ENCODE measurements at places on chromosomes 7 and 10.

DNA sequence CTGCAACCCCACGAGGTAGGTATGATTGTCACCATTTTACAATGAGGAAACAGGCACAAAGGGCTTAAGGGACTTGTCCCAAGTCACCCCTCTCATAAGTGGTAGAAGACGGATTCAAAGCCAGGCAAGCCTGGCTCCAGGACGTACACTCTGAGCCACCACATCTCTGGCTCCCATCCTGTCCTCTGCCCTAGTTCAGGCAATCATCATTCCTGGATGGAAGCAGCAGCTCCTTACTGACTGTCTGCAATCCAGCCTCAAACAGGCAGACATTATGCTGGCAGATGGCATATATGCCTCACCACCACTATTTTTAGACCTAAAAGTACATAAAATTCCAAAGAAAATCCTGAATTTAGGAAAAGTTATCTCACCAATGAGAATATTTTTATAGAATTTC, 100.7 kb downstream of the USP6NL start:
- DNase-seq: no peak

DNA sequence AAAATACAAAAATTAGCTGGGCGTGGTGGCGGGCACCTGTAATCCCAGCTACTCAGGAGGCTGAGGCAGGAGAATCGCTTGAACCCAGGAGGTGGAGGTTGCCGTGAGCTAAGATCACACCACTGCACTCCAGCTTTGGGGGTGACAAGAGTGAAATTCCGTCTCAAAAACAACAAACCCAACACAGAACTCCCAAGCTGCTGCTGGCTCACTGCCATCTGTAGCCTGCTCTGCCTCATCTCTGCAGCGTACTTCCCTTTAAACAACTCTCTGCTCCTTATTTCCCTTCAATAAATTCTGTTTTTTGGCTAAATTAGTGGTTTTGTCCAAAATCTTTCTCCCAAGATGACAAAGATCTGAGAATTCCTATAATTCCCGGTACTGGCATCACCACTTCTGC, 189.2 kb upstream of the GALNT17 start:
- DNase-seq: no peak

DNA sequence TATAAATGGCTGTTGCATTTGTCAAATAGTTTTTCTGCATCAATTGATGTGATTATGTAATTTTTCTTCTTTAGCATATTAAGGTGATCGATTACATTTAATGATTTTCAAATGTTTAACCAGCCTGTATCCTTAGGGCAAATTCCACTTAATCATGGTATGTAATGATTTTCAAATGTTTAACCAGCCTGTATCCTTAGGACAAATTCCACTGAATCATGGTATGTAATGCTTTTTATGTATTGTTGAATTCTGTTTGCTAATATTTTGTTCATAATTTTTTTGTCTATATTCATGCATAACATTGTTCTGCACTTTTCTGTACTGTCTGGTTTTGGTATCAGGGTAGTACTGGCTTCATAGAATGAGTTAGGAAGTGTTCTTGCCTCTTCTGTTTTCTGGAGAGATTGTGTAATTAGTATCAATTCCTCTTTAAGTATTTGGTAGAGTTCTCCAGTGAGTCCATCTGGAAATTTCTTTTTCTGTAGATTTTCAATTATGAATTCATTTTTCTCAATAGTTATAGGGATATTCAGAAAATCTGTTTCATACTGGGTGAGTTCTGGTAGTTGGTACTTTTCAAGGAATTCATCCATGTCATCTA, 393.2 kb upstream of the FOXK1 start:
- no peak for DNase-seq

- DNase-seq: no peak
These were observed 31.5 kb upstream of the RBM20 start for GRCh38 chr10:110612629-110613028.

GRCh38 chr10:31317652-31318381, 1.2 kb upstream of the ZEB1 start:
- DNase-seq: no peak

GRCh38 chr10:13658264-13658663, 71.5 kb downstream of the PRPF18 start:
- DNase-seq: no peak

DNA sequence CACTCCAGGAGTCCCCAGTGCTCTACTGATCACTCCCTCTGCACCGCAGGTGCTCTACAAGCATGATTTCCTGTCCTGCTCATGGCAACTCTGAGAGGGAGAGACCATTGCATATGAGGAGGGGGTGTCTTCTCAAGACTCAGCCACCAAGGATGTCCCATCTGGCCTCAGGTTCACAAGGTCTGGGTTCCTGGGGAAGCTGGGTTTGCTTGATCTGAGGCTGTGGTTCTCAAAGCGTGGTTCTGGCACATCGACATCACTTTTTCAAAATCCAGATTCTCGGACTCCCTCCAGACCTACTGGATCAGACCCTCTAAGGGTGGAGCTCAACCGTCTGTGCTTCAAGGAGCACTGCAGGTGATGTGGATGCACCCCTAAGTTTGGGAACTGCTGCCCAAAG, 247.5 kb downstream of the PLXNA4 start:
- no peak for DNase-seq

- DNase-seq: no peak
These were observed 340.1 kb upstream of the SHH start for GRCh38 chr7:156152390-156152789.

DNA sequence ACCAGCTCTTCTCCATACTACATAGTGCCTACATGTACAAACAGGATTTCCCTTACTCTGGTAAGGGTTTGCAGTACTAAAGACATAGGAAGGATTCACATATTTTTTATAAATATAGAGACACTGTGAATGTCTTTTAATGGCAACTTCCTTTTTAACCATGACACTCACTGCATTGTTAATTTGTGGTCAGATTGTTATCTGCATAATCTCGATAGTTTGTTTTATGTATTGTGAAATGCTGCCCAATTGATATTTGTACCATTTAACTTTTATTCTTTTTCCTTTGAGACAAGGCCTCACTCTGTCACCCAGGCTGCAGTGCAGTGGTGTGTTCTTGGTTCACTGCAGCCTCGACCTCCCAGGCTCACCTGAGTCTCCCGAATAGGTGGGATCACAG, 39.7 kb downstream of the SP8 start:
- no peak for DNase-seq

DNA sequence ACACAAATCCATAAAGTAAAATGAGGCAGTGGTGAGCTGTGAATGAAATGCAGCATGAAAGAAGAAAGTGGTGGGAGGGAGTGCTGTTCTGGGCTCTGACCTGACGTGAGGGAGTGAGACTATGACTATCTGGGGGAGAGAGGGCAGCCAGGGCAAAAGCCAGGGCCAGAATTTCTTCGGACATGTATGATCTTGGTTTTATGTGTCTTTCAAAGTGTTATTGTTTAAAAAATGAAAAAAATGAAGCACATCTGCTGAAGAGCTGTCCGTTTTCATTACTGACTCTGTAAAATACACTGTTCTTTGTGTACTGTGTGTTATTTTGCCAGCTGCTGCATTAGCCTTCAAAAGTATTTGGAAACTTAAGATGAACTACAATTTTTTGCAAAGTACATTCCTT, 70.2 kb upstream of the KLF14 start:
- no peak for DNase-seq

DNA sequence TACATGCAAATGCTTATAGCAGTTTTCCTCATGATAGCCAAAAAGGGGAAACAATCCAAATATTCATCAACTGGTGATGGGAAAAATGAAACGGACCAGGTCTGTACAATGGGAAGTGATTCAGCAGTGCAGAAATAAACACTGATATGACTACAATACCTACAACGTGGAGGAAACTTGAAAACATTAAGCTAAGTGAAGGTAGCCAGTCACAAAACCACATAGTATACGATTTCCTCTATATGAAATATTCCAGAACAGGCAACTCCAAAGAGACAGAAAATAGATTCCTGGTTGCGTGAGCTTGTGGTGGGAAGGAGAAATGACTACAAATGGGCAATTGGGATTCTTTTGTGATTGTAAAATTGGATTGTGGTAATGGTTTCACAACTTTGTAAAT, 263.1 kb upstream of the PITRM1 start:
- no peak for DNase-seq

DNA sequence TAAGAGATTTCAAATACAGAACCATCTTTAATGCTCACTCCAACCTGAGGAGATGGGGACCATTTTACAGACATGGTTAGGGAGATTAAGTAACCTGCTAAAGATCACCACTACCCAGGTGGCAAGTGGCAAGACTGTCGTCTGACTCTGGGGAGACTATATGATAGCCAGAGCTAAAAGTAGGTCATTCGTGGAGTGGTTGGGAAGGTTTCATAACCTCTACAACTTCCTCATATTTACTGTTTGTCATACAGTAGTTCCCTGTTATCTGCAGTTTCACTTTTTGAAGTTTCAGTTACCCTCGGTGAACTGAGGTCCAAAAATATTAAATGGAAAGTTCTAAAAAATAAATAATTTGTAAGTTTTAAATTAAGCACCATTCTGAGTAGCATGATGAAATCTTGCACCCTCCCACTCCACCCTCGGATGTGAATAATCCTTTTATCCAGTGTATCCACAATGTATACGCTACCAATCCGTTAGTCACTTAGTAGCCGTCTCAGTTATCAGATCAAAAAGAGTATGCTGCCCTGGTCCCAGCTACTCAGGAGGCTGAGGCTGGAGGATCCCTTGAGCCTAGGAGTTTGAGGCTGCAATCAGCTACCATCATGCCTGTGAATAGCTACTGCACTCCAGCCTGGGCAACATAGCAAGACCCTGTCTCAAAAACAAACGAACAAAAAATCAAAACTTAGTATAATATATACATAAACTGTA, 14.9 kb upstream of the LGI1 start:
- no peak for DNase-seq

- DNase-seq: no peak
These were observed 2.3 kb downstream of the DDIT4 start for GRCh38 chr10:72276013-72276387.

DNA sequence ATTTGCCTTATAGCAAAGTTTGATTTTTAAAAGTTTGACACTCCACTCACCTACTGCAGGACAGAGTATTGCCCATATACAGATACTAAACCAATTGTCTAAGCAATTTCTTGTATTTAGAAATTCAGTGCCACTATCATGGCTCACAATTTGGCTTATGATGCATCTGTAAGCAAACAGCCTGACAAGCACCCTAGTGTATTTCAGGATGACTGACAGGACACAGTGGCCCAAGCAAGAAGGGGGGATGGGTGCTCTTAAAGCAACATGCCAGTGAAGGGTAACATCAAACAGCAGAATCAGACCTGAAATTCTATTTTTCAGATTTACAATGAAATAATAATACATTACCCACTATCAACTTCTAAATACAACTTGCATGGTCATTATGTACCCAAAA, 30.5 kb downstream of the CTNNA3 start:
- no peak for DNase-seq

- no peak for DNase-seq
These were observed 133.5 kb downstream of the NRBF2 start for GRCh38 chr10:63266391-63267316.

GRCh38 chr10:22724773-22725172, 10.4 kb upstream of the PIP4K2A start:
- DNase-seq: no peak

- no peak for DNase-seq
These were observed 22.5 kb downstream of the SEMA3D start for GRCh38 chr7:85164376-85164775.

DNA sequence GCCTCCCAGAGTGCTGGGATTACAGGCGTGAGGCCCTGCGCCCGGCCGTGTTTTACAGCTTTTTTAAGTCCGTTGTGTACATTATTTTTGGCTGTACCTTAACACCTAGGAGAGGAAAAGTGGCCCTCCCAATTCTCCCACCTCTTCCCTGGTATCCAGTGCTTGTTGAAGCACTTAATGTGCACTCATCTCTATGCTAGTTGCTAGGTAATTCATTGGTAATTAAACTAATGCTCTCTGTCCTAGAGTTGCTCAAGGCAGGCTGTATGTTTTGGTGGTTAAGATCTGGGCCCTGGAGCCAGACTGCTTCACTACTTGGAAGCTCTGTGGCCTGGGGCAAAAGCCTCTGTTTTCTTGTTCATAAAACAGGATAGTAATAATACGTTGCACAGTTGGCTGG, 19.6 kb downstream of the AVPI1 start:
- DNase-seq: no peak

DNA sequence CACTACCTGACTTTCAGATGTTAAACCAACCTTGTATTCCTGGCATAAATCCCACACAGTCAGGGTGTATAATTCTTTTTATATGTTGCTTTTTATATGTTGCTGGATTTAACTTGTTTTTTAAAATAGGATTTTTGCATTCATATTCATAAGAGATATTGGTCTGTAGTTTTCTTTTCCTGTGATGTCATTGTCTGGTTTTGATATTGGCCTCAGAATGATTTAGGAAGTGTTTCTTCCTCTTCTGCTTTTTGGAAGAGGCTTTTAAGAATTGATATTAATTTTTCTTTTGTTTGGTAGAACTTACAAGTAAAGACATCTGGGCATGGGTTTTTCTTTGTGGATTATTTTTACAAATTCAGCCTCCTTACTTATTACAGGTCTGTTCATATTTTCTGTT, 93.1 kb downstream of the CARD11 start:
- DNase-seq: no peak

GRCh38 chr7:28362812-28363211, 49.5 kb upstream of the CREB5 start:
- no peak for DNase-seq

DNA sequence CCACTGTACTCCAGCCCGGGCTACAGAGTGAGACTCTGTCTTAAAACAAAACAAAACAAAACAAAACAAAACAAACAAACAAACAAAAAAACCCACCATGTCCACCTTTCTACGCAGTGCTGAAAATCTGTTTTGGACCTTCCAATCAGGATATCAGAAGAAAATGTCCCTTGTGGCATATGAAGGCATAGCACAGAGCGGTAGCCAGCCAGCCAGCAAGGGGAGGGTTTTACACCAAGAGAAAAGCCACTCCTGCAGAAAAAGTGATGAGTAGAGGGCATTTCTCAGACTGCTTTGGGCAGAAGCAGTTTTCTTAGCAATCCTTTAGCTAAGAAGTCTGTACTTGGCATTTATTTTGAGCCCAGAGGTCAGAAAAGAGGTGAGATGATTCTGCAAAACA, 612.2 kb downstream of the TYW1 start:
- DNase-seq: no peak

DNA sequence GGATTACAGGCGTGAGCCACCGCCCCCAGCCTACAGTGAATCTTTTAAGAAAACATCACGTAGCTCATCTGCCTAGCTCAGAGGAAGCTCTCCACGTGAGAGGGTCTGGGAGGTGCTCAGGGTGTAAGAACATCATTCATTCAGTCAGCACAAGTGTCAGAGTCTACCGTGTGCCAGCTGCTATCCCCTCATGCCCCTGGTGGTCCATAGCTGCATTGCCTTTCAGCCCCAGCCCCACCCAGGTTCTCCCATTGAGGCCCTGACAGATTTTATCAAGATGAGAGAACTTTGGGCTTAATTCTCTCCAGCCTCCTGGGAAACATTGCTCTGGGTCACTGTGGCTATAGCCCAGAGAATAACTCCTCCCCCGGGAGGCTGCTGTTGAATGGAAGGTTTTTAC, 45.1 kb downstream of the ZNF503 start:
- DNase-seq: no peak

GRCh38 chr10:100987685-100988049, 324 bp downstream of the TWNK start:
- DNase-seq: no peak

- DNase-seq: no peak
These were observed 373.4 kb upstream of the PCDH15 start for GRCh38 chr10:55174419-55174818.
